ENCODE measurements at places on chromosomes 5 and 9. TPM values are rescaled to one million over a fixed set of nuclear protein-coding genes. Genes with fewer than 3 reads are reported as not detected.

Gene ADGRV1
- 0.49 TPM for total RNA-seq

Gene GAPT
- not detected for total RNA-seq

Gene SKP1
- total RNA-seq, result 301 TPM

Gene TAF11L10
- total RNA-seq, result not detected

Gene SCAMP1
- 51.3 TPM for total RNA-seq

Gene IFNK
- total RNA-seq, result not detected

Gene EIF4E1B
- total RNA-seq, result not detected

Gene ZNF658
- 3.6 TPM for total RNA-seq

Gene PTGES
- total RNA-seq, result 1.1 TPM

Gene FGD3
- 0.80 TPM for total RNA-seq

Gene TSSK1B
- total RNA-seq, result not detected

Data from Panc1 (cell line).